Upper lobe of left lung (tissue), 6 donors: ENCODE measurements at places on chromosomes 1 and 21. TPM values are rescaled to one million over a fixed set of nuclear protein-coding genes. Genes with fewer than 3 reads are reported as not detected.
A peak's percentile ranks its signal among the peaks of the same experiment; 100 is the strongest.

- DNase-seq = no peak
Observed at GRCh38 chr1:54781023-54781723, 16.9 kb upstream of the PARS2 start.

GRCh38 chr1:67787746-67788145, 45.5 kb downstream of the GNG12 start:
- no peak for DNase-seq

The CFAP410 gene
- total RNA-seq = 46.4 TPM

DNA sequence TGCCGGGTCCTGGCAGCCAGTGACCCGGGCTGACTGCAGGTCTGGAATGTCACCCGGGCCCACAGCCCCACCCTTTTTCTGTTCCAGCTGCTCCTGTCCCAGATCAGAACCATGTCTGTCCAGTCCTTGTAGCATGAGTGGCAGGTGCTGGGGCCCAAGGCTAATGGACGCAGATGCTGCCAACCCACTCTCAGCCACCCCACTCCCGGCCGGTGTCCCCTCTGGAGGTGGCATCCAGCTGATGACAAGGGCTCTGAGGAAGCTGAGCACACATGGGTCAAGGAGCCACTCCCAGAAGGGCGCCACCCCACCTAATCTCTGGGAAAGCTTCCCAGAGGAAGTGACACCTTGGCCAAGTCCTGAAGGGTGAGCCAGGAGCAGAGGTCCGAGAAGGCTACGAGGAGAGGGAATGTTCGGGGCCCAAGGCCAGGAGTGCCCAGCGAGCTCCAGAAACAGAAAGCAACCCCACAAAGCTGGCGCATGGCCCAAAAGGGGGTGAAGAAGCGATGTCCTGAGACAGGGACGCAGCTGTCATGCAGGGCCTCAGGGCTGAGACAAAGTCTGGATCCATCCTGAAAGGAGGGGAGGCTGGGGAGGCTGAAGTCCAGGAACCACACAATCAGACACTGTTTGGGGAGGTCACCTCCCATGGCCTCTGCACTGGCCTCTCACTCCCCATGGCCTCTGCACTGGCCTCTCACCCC, 39.5 kb downstream of the ACOT7 start:
- peak; percentile 72 for DNase-seq

GRCh38 chr1:209564849-209565248, 18.7 kb upstream of the CAMK1G start:
- DNase-seq = no peak

The ACTA1 gene
- total RNA-seq = not detected

- DNase-seq = no peak
Observed at GRCh38 chr1:157523774-157524493, 28.4 kb downstream of the FCRL5 start.

The OPTC gene
- total RNA-seq = not detected
